ENCODE measurements at places on chromosomes 6 and 20. TPM values are rescaled to one million over a fixed set of nuclear protein-coding genes. Genes with fewer than 3 reads are reported as not detected.
A peak's percentile ranks its signal among the peaks of the same experiment; 100 is the strongest.

GRCh38 chr20:50527068-50527605, 17.0 kb downstream of the PTPN1 start:
- DNase-seq, result no peak
- H3K4me3 ChIP-seq, result no peak overlapping the region
- no peak overlapping the region for H3K27ac ChIP-seq

DNA sequence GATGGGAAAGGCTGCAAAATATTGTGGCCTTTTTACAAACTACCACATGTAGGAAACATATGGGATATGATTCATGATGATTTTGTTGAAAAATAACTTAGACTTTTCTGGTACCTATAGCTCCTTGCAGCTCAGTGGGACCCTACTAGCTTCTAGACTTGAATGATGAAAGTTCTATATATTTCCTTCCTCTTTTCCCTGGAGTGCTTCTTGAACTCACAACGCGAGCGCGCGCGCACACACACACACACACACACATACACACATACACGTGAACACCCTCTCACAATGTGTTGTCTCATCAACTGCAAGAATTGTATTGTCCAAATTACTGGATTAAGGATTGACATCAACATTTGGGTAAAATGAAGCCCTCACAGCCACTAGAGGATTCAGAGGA, 61.9 kb downstream of the TOX2 start:
- H3K27ac ChIP-seq, result no peak overlapping the region
- H3K36me3 ChIP-seq, result no peaks in the 10 kb centered on the region
- H3K27me3 ChIP-seq, result no peaks in the 10 kb centered on the region
- no peak for DNase-seq
- no peak overlapping the region for H3K4me3 ChIP-seq
- H3K4me1 ChIP-seq, result no peaks in the 10 kb centered on the region

DNA sequence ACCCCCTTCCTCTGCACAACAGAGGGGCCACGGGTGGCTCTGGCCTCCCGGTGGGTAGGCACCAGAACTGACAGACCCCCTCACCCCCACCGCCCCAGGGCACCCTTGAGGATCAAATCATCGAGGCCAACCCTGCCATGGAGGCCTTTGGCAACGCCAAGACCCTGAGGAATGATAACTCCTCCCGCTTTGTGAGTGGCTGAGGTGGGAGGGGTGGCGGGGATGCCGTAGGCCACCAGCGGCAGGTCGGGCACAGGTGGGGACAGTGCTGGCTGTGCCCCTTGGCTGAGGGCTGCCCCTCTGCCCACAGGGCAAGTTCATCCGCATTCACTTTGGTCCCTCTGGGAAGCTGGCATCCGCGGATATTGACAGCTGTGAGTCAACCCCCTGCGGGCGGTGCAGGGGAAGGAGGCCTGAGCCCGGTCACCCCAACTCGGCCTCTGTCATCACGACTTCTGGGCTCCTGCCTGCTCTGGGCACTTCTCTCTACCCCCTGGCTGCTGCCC, 29.1 kb downstream of the MYH7B start:
- no peaks in the 10 kb centered on the region for H3K36me3 ChIP-seq
- no peaks in the 10 kb centered on the region for H3K27me3 ChIP-seq
- DNase-seq, result no peak
- H3K4me3 ChIP-seq, result no peak overlapping the region

DNA sequence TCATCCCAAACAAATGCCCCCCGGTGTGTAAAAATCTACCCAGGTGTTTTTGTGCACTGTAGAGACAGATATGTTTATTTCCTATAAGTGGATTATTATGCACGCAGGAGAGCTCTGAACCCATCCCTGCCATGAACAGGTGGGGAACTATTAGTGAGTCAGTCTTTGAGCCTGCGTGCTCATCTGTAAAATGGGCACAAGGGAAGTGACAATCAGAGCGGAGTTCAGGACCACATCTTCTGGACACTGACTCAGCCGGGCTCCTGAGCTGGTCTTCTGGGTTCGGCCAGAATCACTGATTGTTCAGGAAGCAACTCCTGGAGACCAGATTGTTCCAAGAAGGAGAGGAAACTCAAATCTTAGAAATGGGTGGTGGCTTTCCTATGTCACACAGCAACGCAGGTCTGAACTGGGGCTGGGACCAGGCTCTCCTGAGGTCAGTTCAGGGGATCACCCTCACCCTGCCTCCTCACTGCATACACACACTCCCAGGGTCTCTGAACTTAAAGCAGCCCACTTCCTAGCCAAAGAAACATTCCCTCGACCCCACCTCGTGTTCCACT, 27.3 kb upstream of the TGM2 start:
- DNase-seq, result peak; percentile 27
- no peak overlapping the region for H3K4me3 ChIP-seq
- H3K27ac ChIP-seq, result no peak overlapping the region
- H3K36me3 ChIP-seq, result no peaks in the 10 kb centered on the region
- peaks cover 11% of the 10 kb centered on the region for H3K4me1 ChIP-seq

DNA sequence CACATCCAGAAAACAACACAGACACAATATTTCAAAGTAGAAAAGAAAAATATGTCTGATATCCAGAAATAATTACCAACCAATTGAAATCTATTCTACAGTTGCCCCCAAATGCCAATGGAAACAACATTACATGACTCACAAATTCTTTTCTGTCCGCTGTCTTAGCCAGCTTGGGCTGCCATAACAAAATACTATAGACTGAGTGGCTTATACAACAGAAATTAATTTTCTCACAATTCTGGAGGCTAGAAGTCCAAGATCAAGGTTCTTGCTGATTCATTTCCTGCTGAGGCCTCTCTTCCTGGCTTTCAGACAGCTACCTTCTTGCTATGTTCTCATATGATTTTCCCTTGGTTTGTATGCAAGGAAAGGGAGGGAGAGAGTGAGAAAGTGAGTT, 698.1 kb downstream of the DHX35 start:
- H3K4me3 ChIP-seq, result no peak overlapping the region
- H3K27me3 ChIP-seq, result no peaks in the 10 kb centered on the region
- H3K36me3 ChIP-seq, result no peaks in the 10 kb centered on the region
- no peak for DNase-seq

DNA sequence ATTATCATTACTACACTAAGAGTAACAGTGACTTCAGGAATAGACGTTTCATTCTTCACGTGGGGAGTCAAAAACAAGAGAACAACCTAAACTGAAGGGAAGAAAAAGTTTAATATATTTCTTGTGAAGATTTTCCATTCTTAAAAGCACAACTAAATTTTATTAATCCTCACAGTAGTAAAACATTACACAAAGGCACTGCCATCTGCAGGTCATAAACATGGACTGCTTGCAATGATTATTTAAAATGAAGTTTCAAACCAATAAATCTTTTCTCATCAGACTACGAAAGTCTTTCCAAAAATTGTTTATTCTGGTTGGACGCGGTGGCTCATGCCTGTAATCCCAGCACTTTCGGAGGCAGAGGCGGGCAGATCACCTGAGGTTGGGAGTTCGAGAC, 2.6 kb downstream of the NCOA5 start:
- no peak overlapping the region for H3K27ac ChIP-seq
- H3K4me1 ChIP-seq, result peaks cover 12% of the 10 kb centered on the region
- H3K27me3 ChIP-seq, result no peaks in the 10 kb centered on the region
- H3K36me3 ChIP-seq, result no peaks in the 10 kb centered on the region

- peak overlapping the region; percentile 44 for H3K4me3 ChIP-seq
- H3K27me3 ChIP-seq, result no peaks in the 10 kb centered on the region
- peak; percentile 87 for DNase-seq
- H3K4me1 ChIP-seq, result no peaks in the 10 kb centered on the region
- H3K27ac ChIP-seq, result peak overlapping the region; percentile 7
- no peaks in the 10 kb centered on the region for H3K36me3 ChIP-seq
These were observed 20.9 kb downstream of the DEF6 start for GRCh38 chr6:35318196-35319171.

DNA sequence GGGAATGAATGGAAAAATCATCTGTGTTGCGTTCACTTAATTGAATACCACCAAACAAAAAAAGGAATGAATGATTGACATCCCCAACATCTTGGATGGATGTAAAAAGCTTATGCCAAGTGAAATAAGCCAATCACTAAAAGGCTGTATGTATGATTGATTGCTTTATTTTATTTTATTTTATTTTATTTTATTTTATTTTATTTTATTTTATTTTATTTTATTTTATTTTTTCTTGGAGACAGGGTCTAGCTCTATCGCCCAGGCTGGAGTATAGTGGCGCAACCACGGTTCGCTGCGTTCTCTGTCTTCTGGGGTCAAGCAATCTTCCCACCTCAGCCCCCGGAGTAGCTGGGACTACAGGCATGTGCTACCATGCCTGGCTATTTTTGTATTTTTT, 263.3 kb downstream of the CDKAL1 start:
- no peaks in the 10 kb centered on the region for H3K27me3 ChIP-seq
- no peak overlapping the region for H3K27ac ChIP-seq
- no peaks in the 10 kb centered on the region for H3K4me1 ChIP-seq

GRCh38 chr20:21156266-21156665, 30.4 kb downstream of the KIZ start:
- H3K27ac ChIP-seq, result no peak overlapping the region
- H3K27me3 ChIP-seq, result no peaks in the 10 kb centered on the region
- H3K36me3 ChIP-seq, result peaks cover 6% of the 10 kb centered on the region
- no peak overlapping the region for H3K4me3 ChIP-seq
- DNase-seq, result no peak

- no peak for DNase-seq
- no peaks in the 10 kb centered on the region for H3K36me3 ChIP-seq
- no peaks in the 10 kb centered on the region for H3K27me3 ChIP-seq
- H3K4me1 ChIP-seq, result no peaks in the 10 kb centered on the region
These were observed 21.6 kb upstream of the TBC1D7 start for GRCh38 chr6:13349811-13350506.

The PMEPA1 gene
- total RNA-seq, result 56.8 TPM

Data from ascending aorta (tissue), 2 donors.